ENCODE measurements at places on chromosomes 6 and 20.

- DNase-seq = no peak
Measured at GRCh38 chr6:113352029-113352801, 504.9 kb upstream of the MARCKS start.

DNA sequence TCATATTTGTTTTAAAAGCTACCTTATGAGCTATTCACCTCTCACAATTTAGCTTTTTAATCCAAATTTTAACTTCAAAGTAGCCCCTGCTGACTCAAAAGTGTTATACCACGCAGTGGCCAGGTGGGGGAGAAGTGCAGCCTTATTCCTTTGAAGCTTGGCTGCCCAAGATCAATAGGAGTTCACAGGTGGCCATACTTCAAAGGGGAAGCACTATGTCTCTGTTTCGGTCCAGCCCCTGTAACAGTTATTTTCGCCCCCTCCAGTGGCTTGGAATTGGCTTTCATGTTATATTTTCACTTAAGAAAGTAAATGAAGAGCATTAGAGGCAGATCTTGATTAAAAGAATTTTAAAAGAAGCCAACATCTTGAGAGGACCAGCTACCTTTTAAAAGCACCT, 608.4 kb downstream of the EPHA7 start:
- no peak for DNase-seq

GRCh38 chr6:75551367-75551952, 50.2 kb upstream of the SENP6 start:
- no peak for DNase-seq

GRCh38 chr20:38207621-38208020, 42.6 kb upstream of the TGM2 start:
- DNase-seq = no peak

DNA sequence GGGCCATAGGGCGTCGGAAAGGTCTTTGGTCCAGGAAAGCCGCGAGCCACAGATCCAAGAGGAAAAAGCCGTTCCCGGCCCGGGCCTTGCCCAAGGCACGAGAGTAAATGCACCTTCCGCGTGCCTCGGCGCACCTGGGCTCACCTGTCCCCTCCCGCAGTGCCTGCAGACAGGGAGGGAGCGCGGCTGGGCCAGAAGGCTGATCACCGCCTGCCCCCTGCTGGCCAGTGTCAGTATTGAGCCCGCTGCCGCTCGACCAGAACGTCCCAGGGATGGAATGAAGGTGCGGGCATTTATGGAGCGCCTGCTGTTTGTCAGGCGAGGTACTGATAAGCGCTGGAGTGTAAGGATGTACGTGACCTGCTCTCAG, 679 bp upstream of the LPIN3 start:
- peak; percentile 83 for DNase-seq
